ENCODE measurements at places on chromosomes 5 and 9.

- no peak overlapping the region for H3K4me3 ChIP-seq
- no peaks in the 10 kb centered on the region for H3K36me3 ChIP-seq
- DNase-seq: no peak
These were observed 11.0 kb upstream of the FAM120AOS start for GRCh38 chr9:93464395-93464794.

- no peaks in the 10 kb centered on the region for H3K4me1 ChIP-seq
- no peaks in the 10 kb centered on the region for H3K27me3 ChIP-seq
- H3K27ac ChIP-seq: no peak overlapping the region
- no peak for DNase-seq
- H3K4me3 ChIP-seq: no peak overlapping the region
These were observed 132.4 kb downstream of the FRMD3 start for GRCh38 chr9:83405759-83406158.

- no peaks in the 10 kb centered on the region for H3K36me3 ChIP-seq
- H3K27me3 ChIP-seq: no peaks in the 10 kb centered on the region
- H3K27ac ChIP-seq: no peak overlapping the region
- DNase-seq: no peak
These were observed 38.9 kb downstream of the ACO1 start for GRCh38 chr9:32423371-32423770.

GRCh38 chr9:16484744-16485143 lies 385.7 kb downstream of the BNC2 start:
- H3K27ac ChIP-seq: no peak overlapping the region
- no peak overlapping the region for H3K4me3 ChIP-seq
- H3K27me3 ChIP-seq: no peaks in the 10 kb centered on the region
- no peaks in the 10 kb centered on the region for H3K36me3 ChIP-seq
- DNase-seq: no peak
